WTC11 (cell line): ENCODE measurements at places on chromosomes 6 and 20. TPM values are rescaled to one million over a fixed set of nuclear protein-coding genes. Genes with fewer than 3 reads are reported as not detected.

DNA sequence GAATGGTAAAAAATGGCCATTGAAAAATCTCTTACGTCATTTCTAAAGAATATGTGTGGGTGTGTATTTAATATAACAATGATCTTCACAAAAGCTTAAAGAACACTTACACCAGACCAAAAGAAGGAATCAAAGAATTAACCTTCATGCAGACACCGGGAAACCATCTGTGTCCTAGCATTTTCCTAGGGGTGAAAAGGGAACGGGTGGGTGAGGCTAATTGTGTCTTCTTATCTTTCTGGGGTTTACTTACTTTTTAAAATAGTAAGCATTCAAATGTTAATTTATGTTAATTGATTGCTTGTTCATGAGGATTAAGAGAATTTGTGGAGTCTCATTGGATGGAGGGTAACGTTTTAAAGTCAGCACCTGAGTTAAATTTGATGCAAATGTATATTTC is 47.5 kb downstream of the BMP2 start:
- peaks cover 45% of the 10 kb centered on the region for H3K27me3 ChIP-seq
- no peak overlapping the region; the same call in 1 of the 2 replicates for H3K4me3 ChIP-seq
- DNase-seq: no peak
- H3K27ac ChIP-seq: no peak overlapping the region
- H3K36me3 ChIP-seq: no peaks in the 10 kb centered on the region

DNA sequence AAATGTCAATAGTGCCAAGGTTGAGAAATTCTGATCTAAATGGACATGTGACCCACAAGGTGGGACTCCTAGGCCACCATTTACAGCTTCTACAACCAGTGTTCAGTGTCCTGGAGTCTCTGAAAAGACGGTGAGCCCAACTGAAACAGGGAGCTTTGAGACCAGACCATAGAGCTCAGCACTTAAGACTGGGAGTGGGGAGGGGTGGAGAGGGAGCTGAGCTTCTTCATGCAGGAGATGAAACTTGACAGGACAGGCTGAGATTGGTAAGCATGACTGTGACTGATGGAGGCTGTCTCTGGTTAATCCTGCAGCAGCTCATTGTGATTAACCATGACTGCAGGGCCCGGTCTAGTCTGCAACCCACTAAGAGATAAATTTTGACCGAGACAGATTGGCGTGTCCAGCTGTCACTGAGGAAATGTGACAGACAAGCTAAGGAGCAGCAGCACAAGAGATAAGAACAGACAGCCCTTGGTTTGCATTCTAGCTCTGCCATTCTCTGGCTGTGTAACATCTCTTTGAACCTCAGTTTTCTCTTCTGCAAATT is 1.4 kb upstream of the AAR2 start:
- peaks cover 12% of the 10 kb centered on the region for H3K4me1 ChIP-seq
- peaks cover 3% of the 10 kb centered on the region for H3K36me3 ChIP-seq
- H3K4me3 ChIP-seq: no peak overlapping the region
- no peak for DNase-seq
- H3K27me3 ChIP-seq: no peaks in the 10 kb centered on the region; the same call in 1 of the 2 replicates

DNA sequence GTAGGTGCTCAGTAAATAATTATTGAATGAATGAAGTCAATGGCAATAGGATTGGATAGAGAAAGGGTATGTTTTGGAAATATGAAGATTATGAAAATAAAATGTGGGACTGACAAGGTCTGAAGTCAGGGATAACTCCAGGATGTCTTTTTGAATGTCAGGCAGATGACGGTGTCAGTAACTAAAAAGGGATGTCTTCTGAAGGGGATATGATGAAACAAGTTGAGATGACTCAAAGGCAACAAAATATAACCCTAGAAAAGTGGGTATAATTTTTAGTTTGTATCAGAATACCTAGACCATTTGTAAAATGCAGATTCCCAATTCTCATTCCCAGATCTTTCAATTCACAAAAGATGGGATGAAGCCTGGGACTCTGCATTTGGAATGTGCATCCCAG is 257.3 kb upstream of the SGK1 start:
- no peaks in the 10 kb centered on the region for H3K36me3 ChIP-seq
- DNase-seq: no peak
- no peaks in the 10 kb centered on the region for H3K4me1 ChIP-seq
- H3K27me3 ChIP-seq: no peaks in the 10 kb centered on the region
- H3K4me3 ChIP-seq: no peak overlapping the region

- H3K27me3 ChIP-seq: peaks cover 5% of the 10 kb centered on the region; the same call in 1 of the 2 replicates
- no peak for DNase-seq
- peaks cover 87% of the 10 kb centered on the region for H3K36me3 ChIP-seq
- no peak overlapping the region for H3K4me3 ChIP-seq
Measured at GRCh38 chr6:347232-347631, 44.3 kb upstream of the IRF4 start.

DNA sequence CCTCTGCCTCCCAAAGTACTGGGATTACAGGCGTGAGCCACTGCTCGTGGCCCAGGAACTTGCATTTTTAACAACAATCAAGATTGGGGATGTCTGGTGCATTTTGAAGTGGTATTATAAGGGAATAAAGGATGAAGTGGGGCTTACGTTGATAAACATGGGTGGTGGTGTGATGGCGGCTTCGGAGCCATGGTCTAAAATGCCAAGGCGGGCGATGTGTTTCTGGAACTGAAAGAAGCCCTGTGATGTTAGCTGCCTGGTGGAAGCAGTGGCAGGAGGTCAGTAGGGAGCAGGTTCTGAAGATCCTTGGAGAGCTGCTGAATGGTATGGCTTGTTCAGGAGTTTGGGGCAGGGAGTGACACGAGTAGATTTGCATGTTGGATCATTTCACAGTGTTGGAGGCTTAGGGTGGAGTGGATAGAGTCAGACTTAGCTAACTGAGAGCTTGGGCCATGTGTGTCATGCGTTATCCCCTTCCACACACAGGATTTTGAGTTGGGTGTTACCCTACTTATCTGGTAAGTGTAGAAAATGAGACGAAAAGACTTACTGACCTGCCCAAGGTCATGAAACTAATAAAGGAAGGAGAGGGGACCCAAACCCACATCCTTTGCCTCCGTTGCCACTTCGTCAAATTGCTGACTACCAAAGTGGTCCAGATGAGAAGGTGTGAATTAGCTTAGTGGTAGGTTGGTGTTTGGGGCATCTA is 1.5 kb downstream of the NELFCD start:
- peak overlapping the region; percentile 80 for H3K4me3 ChIP-seq
- peaks cover 35% of the 10 kb centered on the region for H3K4me1 ChIP-seq
- H3K27ac ChIP-seq: peak overlapping the region; percentile 77; the same call in 1 of the 2 replicates
- no peaks in the 10 kb centered on the region; the same call in 1 of the 2 replicates for H3K27me3 ChIP-seq
- DNase-seq: no peak
- H3K36me3 ChIP-seq: peaks cover 19% of the 10 kb centered on the region

GRCh38 chr6:140438346-140438735 is 1063.9 kb upstream of the CITED2 start:
- H3K27ac ChIP-seq: no peak overlapping the region
- DNase-seq: no peak
- no peak overlapping the region for H3K4me3 ChIP-seq
- peaks cover 51% of the 10 kb centered on the region for H3K4me1 ChIP-seq
- H3K27me3 ChIP-seq: peaks cover 2% of the 10 kb centered on the region; the same call in 1 of the 2 replicates

DNA sequence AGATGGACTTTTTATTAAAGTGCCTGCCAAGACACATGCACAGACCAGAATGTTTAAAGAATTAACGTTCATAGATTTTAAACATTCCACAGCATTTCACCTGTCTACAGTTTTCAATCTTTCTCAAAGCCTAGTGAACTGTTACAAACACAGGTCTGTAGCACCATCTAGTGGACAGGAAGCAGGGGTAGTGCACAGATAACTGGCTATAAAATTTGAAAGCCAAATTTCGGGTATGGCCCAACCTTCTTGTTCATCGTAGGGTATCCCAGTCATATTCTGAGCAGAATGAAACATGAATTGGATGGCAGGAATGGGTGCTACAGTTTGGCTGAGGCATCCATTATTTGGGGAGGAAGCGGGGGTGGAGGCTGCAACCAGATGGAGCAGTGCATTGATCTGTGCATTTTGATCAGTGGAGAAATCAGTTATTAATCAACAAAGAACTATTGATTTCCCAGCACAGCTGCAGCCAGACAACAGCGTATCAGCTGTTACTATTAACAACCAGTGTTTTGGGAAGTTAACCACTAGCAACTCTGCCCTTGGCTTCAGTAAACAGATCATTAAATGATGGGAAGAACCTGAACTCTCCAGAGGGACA is 56.1 kb upstream of the B3GAT2 start:
- H3K27ac ChIP-seq: no peak overlapping the region
- H3K4me3 ChIP-seq: no peak overlapping the region
- no peak for DNase-seq
- no peaks in the 10 kb centered on the region; the same call in 1 of the 2 replicates for H3K27me3 ChIP-seq
- H3K4me1 ChIP-seq: peaks cover 28% of the 10 kb centered on the region
- H3K36me3 ChIP-seq: no peaks in the 10 kb centered on the region

DNA sequence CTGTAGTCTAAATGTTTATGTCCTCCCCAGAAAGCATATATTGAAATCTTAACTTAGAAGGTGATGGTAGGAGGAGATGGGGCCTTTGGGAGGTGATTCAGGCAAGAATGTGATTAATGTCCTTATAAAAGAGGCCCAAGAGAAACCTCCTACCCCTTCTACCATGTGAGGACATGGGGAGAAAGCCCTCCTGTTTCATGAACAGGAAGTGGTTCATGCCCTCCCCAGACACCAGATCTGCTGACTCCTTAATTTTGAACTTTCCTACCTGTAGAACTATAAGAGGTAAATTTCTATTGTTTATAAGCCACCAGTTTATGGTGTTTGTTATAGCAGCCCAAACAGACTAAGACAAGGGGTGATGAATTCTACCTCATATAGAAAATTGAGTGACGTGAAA is 8.7 kb upstream of the ECT2L start:
- no peaks in the 10 kb centered on the region for H3K4me1 ChIP-seq
- no peak for DNase-seq
- H3K36me3 ChIP-seq: no peaks in the 10 kb centered on the region
- no peaks in the 10 kb centered on the region for H3K27me3 ChIP-seq
- no peak overlapping the region for H3K27ac ChIP-seq
- H3K4me3 ChIP-seq: no peak overlapping the region

Gene TNF
- 0.23 to 0.46 TPM (median 0.31 TPM) in 3 replicates for total RNA-seq

Gene TAAR9
- not detected in 3 replicates for total RNA-seq

DNA sequence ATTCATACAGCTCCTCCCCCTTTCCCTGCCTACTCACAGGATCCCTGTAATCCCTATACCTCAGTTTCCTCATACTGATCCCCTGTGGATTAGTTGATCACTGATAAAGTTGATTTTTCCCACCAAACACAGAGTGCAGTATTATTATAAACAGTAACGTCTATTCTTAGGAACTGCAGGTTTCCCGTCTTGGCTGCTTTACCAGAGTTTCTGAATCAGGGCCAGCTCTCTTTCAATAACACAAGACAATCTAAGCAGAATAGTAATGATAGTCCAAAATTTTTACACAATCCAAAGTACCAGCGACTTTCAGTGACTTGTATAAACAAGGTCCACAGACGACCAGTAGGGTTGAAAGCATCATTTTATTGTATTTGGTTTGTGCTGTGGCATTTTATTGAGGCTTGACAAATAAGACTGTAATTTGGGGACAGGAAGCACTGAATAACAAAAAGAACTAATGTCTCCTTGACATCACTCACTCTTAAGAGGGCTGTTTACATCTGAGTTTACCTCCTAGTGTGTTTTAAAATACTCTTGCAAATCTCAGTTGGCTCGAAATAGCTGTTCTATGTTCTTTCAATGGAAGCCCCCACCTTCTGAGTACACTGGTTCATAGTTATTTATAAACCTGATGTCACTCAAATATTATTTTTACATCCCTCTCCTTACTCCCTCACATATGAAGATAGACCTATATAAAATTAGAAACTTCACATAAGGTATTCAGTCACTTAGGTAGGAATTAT is 6.1 kb upstream of the JARID2 start:
- H3K27ac ChIP-seq: peak overlapping the region; percentile 93
- H3K4me3 ChIP-seq: no peak overlapping the region
- no peaks in the 10 kb centered on the region for H3K27me3 ChIP-seq
- DNase-seq: no peak
- peaks cover 54% of the 10 kb centered on the region for H3K4me1 ChIP-seq

DNA sequence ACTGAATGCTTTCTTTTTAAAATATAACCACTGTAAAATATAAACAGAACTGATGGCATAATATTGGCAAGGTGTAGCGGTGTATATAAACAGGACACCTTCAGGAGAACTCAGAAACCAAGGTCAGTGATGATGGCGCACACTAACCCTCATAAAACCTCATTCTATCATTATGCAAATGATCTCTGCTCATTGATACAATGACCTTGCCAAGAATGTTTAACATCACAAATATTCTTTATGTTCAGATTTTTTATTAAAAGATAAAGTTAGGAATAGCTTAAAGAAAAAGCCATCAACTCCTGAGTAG is 48.6 kb upstream of the DST start:
- H3K27ac ChIP-seq: no peak overlapping the region
- H3K4me3 ChIP-seq: no peak overlapping the region
- no peak for DNase-seq
- H3K36me3 ChIP-seq: peaks cover 2% of the 10 kb centered on the region
- peaks cover 40% of the 10 kb centered on the region for H3K4me1 ChIP-seq

GRCh38 chr6:131862476-131862875 is 54.7 kb downstream of the ENPP1 start:
- peak overlapping the region; percentile 21; the same call in 1 of the 2 replicates for H3K27ac ChIP-seq
- H3K27me3 ChIP-seq: no peaks in the 10 kb centered on the region
- H3K4me3 ChIP-seq: no peak overlapping the region
- peaks cover 38% of the 10 kb centered on the region for H3K36me3 ChIP-seq
- no peak for DNase-seq

Gene FHL5
- not detected in 3 replicates for total RNA-seq

DNA sequence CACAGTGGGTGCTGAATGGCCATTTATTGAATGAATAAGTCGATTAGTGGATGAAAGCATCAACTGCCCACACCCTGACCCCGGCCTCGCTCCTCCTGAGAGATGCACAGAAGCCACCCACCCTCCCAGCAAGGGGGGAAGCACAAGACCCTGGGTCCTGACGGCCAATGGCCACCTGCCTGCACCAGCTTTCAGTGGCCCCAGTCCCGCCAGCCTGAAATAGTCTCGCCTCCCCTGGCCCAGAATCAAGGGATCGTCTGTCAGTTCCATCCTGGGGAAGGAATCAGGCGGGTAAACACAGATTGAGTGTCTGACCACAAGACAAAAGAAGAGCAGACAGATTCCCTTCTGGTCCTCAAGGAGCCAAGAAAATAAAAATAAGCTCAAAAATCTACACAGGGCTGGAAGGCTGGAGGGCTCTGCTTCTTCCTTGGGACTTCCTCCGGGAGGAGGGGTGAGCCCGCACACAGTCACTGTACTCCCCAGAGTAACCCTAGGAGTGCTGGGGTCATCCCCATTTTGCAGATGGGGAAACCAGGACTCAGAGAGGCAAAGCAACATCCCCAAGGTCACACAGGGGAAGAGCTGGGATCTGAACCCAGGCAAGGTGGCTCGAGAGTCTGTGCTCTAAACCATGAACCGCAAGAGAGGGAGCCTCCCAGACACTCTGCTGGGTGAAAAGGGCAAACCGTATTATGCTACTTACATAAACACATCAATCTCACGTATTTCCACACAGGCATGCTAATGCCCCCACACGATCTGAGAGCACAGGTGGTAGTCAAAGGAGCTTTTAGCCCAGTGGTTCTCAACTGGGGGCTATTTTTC is 7.8 kb downstream of the PREX1 start:
- no peak overlapping the region for H3K4me3 ChIP-seq
- no peaks in the 10 kb centered on the region for H3K36me3 ChIP-seq
- peaks cover 14% of the 10 kb centered on the region for H3K27me3 ChIP-seq
